ENCODE measurements at places on chromosomes 5 and 9.
A peak's percentile ranks its signal among the peaks of the same experiment; 100 is the strongest.

DNA sequence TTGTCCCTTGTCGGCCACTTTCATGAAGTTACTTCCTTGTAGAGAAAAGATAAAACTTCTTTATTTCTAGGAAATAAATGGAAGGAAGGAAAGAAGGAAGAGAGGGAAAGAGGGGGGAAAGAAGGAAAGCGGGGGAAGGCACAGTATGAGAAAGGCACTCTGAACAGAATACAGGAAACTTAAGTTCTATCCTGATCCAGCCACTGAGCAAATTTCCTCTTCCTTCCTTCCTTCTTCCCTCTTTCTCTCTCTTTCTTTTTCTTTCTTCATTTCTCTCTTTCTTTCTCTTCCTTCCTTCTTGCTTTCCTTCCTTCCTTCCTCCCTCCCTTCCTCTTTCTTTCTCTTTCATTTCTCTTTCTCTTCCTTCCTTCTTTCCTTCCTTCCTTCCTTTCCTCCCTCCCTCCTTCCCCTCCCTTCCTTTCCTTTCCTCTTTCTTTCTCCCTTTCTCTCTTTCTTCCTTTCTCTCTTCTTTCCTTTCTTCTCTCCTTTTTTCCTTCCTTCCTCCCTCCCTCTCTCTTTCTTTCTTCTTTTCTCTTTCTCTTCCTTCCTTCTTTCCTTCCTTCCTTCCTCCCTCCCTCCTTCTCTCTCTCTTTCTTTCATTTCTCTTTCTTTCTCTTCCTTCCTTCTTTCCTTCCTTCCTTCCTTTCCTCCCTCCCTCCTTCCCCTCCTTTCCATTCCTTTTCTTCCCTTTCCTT, 240.2 kb upstream of the BRINP1 start:
- DNase-seq = no peak

DNA sequence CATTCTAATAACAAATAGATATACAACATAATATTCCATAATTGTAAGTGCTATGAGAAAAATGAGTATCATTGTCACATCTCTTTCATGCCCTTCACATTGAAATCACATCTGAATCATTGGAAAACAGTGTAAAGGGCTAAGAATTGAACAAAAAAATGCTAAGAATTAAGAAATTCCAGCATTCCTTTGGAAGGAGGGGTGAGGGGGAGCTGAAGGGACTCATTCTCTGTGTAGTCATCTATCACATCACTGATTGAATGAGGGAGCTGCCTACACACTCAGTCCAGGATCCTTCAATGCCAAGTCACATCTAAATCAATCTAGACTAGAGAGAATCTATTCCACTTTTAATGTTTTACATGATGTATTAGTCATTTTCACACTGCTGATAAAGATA, 286.6 kb downstream of the DTWD2 start:
- no peak for DNase-seq

DNA sequence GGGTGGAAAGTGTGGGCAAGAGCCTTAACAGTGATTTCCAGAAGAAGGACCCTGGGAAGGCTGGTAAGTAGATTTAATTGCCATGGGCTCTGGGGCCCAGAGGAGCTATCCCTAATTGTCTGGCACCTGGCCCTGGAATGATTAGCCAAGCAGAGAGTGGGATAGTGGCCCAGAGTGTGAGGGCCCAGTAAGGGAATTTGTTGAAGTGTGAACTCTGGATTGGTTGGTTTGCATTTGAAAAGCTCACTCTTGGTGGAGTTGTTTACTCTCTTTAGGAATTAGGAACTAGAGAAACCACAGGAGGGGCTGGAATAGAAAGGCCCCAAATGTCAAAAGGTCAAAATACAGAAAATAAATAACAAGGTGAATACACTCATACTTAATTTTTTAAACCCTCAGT, 207.1 kb downstream of the GABRG2 start:
- DNase-seq = peak; percentile 34

DNA sequence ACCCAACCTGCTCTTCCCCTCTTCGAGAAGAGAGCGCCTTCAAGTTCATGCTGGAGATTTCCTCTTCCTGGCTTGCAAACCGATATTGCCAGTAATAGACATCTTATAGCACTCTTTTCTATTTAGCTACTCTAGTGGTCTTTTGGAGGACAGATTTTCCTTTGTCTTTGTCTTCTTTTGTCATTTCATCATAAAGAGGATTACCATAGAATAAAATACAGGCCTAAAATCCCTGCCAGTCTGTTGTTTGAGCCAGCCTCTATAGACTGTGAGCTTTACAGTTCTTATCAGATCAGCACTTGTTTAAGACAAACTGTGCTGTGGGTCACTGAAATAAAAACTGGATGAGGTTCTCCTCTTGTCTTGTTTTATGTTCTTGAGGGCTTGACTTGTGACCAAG, 802.8 kb downstream of the NR2F1-AS1 start:
- DNase-seq = no peak

All from Ammon's horn (tissue), 1 donor.